ENCODE measurements at places on chromosomes 4 and X.

- no peak for DNase-seq
Observed at GRCh38 chr4:54946741-54947140, 178.7 kb downstream of the KDR start.

GRCh38 chrX:23902419-23902818 lies 5.3 kb downstream of the APOO start:
- peak; percentile 66 for DNase-seq

GRCh38 chr4:7698584-7698983 lies 241.1 kb downstream of the AFAP1 start:
- DNase-seq = peak; percentile 13

DNA sequence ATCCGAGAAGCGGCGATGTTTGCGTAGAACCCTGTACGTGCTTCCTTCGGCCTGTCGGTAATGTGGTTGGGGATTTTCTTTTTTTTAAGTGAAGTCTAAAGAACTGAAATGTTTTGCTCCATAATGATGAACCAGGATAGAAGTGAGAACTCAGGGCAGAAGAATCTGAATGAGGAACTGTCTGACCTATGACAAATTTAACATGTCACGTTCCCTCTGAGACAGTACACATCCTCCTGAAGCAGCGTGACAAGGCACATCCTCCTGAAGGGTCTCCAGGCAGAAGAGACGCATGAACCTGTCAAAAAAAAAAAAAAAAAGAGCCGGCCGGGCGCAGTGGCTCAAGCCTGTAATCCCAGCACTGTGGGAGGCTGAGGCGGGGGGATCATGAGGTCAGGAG lies 6.2 kb downstream of the CSF2RA start:
- DNase-seq = no peak

DNA sequence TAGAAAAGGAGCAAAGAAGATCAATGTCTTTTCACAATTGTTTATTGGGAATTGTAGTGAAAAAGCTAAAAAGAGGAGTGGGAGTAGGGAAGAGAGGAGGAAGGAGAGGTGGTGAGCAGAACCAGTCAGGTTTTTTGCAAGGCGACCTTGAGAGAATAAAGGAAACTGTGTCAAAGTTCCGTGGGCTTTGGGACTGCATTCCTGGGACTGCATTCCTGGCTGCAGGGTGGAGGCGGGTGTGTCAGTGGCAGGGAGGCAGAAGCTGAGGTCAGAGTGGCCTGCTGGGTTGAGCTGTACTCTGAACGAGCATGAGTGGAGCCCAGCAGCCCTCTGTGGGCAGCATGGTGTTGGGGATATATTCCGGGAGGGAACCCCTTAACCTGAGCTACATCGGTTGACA lies 66.8 kb upstream of the UCP1 start:
- peak; percentile 40 for DNase-seq

DNA sequence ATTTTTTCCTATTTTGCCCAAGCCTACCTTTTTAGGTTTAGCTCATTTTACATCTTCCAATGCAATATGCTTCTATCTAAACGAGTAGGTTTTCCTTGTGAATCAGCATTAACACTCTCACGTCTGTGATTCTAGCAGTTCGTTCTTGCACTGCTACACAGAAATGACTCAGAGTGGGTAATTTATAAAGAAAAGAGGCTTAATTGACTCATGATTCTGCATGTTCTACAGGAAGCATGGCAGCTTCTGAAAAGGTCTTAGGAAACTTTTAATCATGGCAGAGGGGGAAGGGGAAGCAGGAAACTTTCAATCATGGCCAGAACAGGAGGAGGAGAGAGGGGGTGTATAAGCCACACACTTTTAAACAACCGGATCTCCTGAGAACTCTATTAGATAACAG lies 44.9 kb downstream of the SPANXN1 start:
- DNase-seq = no peak

DNA sequence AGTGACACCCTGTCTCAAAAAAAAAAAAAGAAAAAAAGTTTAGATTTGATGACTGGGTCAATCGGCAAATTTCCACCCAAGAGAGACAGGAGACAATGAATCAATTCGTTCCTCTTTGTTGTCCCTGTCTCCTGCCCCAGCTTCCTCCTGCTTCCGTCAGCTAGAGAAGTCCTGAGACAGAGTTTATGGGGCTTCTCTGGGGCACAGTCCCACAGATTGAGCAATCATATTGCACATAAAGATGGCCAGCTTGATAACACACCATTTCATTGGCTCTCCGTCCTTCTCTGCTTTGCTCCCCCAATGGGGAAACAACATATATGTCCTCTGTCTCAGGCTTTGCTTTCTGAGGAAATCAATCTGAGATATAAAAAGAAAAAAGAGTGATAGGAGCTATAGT lies 78.4 kb upstream of the FUNDC1 start:
- DNase-seq = no peak

DNA sequence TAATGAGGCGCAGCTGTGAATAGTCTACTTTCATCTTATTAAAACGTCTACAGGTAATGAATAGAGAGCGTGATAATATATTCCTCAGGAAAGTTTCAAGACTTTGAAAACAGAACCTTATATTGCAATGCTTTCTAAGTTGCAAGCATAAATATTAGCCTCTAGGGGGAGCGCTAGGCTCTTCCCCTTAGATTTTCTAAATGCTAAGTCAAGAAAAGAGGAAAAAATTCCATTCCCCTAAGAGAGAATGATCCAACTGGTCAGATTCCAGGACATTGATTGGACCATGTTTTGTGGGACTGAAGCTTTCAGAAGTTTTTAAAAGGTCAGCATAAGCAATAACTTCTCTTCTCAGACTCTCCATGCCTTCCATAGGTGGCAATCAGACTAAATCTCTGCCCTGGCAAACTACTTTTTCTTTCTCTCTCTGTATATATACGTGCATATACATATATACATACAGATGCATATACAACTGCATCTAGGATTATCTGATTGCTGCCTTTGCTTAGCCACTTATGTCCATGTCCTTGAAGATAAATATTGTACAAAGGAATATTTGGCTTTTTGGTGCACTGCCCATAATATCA lies 492.9 kb downstream of the INPP4B start:
- peak; percentile 73 for DNase-seq

- DNase-seq = peak; percentile 18
Observed at GRCh38 chr4:19883841-19884240, 367.9 kb upstream of the SLIT2 start.

GRCh38 chrX:71636438-71637252 lies 18.3 kb upstream of the CXCR3 start:
- DNase-seq = no peak

DNA sequence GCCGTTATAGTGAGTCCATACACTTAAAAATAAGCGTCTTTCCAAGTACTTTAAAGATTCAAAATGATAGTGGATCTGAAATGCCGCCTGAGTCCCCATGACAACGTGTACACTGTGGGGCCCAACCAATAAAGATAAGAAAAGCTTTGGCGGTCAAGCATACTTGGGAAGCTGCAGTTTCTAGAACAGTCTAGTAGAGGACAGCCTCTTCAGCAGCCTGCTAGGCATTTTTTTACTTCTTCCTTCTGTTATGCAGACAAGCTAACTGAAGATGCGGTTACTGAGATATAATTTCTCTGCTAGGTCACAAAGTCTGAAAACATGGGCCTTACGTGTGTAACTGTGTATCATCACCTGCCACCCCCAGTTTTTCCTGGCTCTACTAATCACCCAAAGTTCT lies 402 bp upstream of the UPRT start:
- DNase-seq = no peak

GRCh38 chrX:39175418-39176057 lies 374.3 kb downstream of the MID1IP1 start:
- no peak for DNase-seq

DNA sequence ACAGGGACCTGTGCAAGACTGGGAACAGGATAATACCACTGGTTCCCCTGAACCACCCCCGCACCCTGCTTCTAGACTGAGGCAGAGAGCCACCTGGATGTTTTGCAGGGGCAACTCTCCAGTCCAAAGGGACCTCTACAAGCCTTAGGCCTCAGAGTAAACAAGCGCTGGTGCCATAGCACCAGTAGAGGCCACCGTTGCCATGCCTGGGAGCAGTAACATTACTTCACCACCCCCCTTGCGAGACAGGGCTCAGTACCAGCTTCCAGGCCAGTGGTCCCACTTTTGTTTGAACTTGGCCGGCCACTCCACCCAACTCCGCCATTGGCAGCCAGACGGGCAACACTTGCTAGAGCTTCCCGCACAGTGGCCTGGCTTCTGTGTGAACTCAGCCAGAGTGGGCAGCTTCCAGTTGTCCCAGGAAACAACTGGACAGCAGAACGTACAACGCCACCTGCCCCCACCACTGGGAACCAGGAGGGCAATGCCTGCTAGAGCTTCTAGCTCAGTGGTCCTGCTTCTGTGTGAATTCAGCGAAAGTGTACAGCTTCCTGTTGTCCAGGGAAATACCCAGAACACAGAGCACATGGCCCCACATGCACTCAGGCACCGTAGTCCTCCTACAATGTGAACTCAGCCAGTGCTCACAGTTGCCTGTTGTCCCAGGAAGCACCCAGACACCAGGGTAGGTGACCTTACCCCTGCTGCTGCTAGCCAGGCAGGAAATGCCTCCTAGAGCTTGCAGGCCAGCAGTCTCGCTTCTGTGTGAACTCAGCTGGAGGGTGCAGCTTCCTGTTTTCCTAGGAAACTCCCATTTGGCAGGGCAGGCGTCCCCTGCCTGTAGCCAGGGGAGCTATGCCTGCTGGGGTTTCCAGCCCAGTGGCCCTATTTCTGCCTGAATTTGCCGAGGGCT lies 39.9 kb upstream of the PCDH19 start:
- DNase-seq = peak; percentile 0

GRCh38 chrX:17994429-17994828 lies 133.3 kb upstream of the RAI2 start:
- no peak for DNase-seq

- no peak for DNase-seq
Observed at GRCh38 chr4:2497931-2498330, 29.0 kb downstream of the RNF4 start.

DNA sequence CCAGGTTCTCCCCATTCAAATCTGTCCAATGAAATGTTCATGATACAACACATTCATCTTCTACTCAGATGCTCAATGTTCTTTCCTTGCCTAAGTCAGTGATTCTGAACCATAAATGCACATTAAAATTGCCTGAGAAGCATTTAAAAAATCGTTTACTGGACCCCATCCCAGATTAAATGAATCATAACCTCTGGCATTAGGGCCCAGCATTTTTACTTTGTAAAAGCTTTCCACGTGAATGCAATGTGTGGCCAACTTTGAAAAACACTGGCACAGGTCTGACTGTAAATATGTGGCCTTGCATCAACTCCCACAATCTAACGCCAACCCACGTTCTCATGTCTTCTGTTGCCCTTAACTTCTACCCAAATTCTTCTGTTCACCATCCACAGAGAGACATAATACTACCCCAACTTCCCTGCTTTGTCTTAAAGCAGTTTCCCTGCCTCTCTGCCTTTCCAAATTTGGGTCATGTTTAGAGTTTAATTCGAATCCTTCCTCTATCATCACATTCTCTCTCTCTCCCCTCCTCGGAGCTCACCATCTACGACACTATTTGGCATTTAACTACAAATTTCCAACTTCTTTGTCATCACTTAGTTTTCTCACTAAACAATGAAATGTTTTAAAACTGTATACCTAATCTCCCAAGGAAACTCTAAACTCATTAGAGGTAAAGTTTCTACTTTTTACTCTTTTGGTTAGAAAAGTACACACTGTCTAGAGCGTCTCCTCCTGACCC lies 78.7 kb downstream of the PRKG2 start:
- DNase-seq = peak; percentile 57

GRCh38 chrX:153845195-153845594 lies 14.9 kb upstream of the PDZD4 start:
- DNase-seq = no peak

GRCh38 chrX:101659601-101660063 lies at the start of gene ARMCX2:
Gene ARMCX2, minus strand, starts transcription at chrX:101659850. Its CDS starts 2,262 bp downstream, at chrX:101657588.
- DNase-seq = peak; percentile 81

DNA sequence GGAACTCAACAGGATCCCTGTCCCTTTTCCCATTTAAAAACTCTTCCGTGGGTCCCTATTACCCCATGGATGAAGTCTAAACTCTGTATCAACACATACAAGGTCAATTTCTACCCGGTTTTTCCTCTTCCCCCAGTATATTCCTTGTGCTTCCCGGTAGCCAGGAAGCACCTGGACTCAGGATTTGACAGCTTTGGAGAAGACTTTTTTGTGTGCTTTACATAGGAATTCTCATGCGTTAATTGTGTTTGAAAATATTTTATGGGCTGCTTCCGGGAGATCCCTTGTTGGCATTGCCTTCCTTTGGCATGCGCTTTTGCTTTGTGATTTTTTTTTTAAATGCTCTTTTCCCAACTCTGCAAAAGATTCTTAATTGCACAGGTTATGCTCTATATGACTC lies 7.2 kb downstream of the SMS start:
- no peak for DNase-seq

- no peak for DNase-seq
Observed at GRCh38 chr4:1554246-1554875, 129.8 kb downstream of the FAM53A start.

DNA sequence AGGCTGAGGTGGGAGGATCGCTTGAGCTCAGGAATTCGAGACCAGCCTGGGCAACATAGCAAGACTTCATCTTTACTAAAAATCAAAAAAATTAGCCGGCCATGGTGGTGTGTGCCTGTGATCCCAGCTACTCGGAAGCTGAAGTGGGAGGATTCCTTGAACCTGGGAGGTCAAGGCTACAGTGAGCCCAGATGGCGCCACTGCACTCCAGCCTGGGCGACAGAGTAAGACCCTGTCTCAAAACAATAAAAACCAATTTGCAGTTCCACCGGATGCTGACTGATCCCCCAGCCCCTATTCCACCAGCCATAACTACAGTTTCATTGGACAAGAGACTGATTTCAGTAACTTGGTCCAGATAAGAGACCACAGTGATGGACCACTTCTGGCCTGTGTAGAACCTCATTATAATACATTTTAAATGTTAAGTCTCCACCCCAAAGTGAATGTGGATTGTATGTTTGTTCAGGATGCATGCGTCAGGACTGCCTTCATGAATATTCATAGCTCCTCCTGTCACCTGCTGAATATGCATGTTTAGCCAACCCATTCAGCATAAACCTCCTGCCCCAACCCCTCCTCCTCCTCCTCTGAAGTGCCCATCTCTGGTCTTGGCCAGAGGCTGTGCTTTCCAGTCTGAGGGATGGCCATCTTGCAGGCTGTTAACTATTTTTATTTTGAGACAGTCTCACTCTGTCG lies 2.3 kb upstream of the SLBP start:
- DNase-seq = no peak

DNA sequence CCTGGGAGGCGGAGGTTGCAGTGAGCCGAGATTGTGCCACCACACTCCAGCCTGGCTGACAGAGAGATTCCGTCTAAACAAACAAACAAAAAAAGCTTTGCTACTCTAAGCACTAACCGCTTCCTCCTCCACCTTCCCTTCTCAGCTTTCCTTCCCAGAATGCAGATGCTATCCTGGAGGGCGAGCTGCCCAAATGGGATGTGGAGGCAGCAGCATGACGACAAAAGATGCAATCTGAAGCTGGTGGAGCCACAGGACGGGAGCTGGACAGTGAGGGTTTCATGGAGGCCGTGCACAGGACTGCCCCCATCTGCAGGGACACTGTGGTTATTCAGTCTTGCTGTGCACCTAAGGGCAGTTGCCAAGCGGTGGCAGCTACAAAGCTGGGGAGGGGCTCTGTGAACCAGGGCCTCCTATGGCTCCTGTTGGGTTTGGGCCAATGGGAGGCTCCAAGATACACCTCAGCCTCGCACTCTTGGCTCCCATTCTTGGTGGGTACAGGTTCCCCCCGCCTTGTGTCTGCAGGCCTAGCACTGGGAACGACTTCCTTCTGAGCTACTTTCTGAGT lies 47.4 kb downstream of the WDR1 start:
- no peak for DNase-seq

- no peak for DNase-seq
Observed at GRCh38 chrX:148784137-148784536, 283.7 kb downstream of the AFF2 start.

GRCh38 chr4:89538171-89538570 lies 230.6 kb upstream of the GPRIN3 start:
- no peak for DNase-seq

GRCh38 chr4:82043809-82044137 lies 330.0 kb downstream of the HNRNPD start:
- no peak for DNase-seq

Measured in fibroblast of skin of scalp (primary cell).